ENCODE measurements at places on chromosomes 6 and 20.

DNA sequence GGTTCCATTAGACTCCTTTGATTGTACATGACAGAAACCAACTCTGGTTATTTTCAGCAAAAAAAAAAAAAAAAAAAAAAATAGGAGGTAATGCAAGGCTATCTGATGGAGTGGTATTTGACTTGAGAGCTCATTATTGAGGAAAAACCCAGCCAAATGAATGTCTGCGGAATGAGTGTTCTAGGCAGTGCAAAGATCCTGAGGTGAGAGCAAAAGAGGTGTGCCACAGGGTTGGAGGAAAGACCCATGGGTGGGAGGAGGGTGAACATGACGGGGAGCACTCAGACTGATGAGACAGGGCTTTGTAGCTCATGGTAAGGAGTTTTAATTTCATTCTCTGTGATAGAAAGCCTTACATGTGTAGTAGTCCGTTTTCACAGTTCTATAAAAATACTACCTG, 188.9 kb downstream of the TSHZ2 start:
- DNase-seq = no peak

DNA sequence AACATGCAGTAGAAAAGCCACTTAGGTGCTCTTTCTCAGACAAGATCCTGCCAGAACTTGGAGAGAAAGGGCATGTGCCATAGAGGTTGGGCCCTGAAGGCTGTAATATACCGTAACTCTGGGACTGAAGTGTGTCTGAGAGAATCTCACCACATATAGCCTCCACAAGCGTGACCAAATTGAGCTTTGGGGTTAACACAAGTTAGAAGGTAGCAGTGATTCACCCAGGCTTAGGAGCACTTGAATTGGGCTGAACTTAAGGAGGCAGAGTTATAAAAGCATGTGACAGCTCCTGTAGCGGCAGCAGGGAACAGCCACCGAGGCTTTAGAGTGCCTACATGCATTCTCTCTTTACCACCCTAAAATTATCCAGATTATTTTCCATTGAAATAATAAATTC, 361.6 kb downstream of the PHF3 start:
- DNase-seq = no peak

DNA sequence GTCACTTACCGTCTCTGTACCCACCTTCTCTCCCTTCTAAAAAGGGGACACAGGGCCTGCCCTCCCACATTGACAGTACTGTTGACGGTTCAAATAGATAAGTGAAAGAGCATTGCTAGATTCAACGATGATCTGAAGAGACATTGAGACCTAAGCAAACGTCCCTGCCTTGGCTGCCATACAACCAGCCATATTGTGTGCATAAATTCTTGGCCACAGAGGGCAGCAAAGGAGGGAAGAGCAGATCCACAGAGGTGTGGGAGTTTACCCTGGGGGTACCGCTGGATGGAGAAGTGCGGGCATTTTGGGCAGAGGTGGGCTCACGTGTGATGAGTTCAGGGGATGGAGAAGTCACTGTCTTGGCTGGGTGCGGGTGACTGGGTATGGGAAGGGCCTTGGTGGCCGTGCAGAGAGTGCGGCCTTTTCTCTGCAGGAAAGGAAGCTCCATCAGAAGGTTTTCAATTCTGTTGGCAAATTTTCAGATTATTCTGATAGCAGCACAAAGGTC, 85.6 kb downstream of the POPDC3 start:
- DNase-seq = no peak

- no peak for DNase-seq
Observed at GRCh38 chr20:38301309-38301708, 2.6 kb upstream of the BPI start.

GRCh38 chr20:52619101-52619500, 353.1 kb upstream of the TSHZ2 start:
- no peak for DNase-seq

GRCh38 chr6:31711233-31711632, 3.9 kb upstream of the LY6G6D start:
- no peak for DNase-seq

GRCh38 chr6:2818593-2818992, 23.1 kb downstream of the SERPINB1 start:
- DNase-seq = no peak
